ENCODE measurements at places on chromosomes 2 and 18.
A peak's percentile ranks its signal among the peaks of the same experiment; 100 is the strongest.

DNA sequence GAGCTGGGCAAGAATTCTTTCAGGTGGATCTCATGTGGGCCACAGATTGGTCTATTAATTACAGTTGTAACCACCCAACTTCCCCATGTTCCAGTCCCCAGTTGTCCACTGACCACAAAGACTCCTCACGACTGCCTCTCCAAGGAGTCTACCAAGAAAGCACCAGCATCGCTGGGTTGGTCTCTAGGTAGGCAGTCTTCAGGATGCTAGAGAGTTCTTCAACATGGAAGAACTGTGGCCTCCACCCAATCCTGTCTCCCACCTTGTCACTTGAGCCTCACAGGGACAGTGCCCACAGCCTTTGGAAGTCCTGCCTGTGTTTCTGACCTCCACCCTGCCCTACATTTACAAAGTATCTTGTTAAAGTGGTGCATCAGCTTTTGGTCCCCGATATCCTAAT, 184.7 kb upstream of the FN1 start:
- DNase-seq, result no peak

- no peak for DNase-seq
Measured at GRCh38 chr2:137411585-137411984, 552.7 kb upstream of the HNMT start.

DNA sequence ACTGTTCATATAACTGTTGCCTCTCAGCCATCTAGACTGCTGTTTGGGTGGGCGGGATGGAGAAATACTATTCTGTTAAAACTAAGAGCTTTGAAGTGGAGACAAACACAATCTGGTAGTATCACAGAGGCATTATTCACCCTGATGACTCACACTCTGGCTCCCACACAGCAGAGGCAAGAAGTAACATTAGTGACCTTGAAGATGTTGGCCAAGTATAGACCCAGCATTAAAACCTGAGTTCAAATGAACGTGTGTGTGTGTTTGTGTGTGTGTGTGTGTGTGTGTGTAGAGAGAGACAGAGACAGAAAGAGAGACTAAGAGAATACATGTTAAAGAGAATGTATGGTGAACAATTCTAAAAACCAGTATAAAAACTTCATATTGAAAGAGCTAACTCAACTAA, 22.5 kb upstream of the ACVR1 start:
- peak; percentile 62 for DNase-seq

- DNase-seq, result no peak
Measured at GRCh38 chr18:27854631-27855030, 322.3 kb downstream of the CDH2 start.

- peak; percentile 97 for DNase-seq
Measured at GRCh38 chr2:96148410-96149217, 3.4 kb upstream of the DUSP2 start.

DNA sequence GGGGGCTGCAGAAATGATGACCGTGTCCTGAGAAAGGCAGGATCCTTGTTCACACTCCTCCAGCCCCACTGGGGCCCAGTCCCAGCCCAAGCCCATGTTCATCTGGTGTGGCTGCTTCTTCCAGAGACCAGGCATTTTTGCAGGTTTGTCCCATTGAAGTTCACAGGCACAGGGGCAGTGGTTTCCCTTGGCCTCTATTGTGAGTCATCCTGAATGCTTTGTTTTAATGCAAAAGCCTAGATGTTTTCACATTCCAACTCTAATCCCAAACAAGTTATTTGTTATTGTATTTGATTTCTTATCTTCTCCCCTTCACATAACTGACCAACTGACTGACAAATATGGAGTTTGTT, 426.4 kb upstream of the ID2 start:
- DNase-seq, result no peak

DNA sequence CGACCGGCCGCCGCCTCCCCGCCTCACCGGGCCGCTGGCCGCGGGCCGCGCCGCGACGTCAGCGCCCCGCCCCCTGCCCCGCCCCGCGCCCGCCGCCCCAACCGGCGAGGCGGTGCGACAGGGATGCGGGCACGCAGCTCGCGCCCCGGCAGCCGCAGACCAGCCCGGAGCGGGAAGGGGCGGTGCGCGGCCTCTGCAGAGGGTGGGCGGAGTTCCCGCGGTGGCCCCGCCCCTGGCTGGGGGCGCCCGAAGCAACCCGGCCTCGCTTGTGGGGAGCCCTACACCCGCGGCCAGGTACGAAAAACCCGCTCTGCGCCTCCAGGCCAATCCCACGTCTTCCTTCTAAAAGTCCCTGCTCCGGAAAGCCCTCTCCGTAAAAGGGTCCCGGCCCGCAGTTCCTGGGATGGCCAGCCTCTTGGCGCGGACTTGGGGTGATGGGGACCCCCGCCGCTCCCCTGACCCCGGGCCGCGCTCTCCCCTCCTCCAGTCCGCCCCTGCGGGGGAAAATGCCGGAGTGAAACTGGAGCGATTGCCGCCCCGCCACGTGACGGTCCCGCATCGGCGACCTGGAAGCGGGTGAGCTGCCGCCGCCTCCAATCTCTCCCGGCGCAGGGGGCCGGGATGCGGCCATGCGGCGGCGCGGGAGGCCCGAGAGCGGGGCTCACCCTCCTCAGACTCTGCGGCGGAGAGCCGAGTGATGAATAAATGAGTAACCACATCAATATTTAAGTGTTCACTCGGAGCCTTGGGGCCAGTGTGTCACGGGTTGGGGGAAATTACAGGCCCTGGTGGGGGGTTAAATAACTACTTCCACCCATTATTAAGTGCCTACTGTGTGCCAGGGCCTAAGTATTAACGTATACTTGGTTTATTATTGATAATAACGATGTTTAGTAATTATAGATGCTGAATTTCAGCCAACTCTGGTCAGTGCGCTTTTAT, at the start of gene RAB11FIP5:
RAB11FIP5 (minus strand) TSS at position 36 of the 942 bp plus-strand sequence. CDS start 171 bp downstream, outside the sequence.
- DNase-seq, result peak; percentile 77

DNA sequence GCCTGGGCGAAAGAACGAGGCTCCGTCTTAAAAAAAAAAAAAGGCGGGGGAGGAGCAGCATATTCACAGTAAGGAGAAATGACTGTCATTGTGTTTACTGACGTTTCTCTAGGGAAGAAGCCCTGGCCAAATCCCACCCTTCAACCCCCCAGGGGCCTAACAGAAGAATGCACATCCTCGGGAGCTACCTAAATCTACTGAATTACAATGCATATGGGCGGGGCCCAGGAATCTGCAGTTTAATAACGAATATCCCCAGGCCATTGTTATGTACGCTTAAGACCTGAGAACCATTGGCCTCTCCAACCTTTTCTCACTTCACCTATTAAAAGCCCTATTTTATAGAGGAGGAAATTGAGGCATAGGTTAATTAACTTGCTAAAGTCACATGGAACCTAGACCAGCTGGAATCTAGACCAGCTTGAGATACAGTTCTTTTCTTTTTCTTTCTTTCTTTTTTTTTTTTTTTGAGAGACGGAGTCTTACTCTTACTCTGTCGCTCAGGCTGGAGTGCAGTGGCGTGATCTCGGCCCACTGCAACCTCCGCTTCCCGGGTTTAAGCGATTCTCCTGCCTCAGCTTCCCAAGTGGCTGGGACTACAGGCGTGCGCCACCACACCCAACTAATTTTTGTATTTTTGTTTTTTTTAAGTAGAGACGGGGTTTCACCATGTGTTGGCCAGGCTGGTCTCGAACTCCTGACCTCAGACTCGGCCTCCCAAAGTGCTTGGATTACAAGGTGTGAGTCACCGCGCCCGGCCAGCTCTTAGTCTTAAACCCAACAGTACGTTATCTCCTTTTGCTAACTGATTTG, 708 bp upstream of the RIF1 start:
- no peak for DNase-seq

DNA sequence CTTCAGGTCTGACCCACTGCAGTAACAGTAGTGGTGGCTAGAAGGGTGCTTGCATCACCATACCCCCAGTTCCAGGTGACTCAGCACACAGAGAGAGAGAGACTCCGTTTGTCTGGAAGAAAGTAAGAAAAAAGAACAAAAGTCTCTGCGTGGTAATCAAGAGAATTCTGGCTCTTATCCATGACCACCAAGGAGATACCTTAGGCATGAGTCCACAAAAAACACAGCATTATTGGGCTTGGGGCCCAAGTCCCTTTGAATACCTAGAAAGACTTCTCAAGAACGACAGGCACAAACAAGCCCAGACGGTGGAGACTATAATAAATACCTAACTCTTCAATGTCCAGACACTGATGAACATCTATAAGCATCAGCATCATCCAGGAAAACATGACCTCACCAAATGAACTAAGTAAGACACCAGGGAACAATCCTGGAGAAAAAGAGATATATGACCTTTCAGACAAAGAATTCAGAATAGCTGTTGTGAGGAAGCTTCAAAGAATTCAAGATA, 21.7 kb upstream of the BAZ2B start:
- DNase-seq, result no peak

DNA sequence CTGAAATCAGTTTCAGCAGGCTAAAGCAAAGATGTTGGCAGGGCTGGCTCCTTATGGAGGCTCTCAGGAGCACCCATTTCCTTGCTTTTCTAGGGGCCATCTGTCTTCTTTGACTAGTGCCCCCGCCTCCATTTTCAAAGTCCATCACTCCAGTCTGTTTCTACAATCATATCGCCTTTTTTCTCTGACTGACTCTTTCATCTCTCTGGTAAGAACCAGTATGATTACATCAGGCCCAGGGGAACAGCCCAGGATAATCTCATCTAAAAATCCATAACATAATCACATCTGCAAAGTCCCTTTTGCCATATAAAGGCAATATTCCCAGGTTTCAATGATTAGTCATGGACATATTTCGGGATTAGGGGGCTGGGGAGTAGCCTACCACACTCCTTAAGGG, 57.0 kb downstream of the CUL3 start:
- no peak for DNase-seq

DNA sequence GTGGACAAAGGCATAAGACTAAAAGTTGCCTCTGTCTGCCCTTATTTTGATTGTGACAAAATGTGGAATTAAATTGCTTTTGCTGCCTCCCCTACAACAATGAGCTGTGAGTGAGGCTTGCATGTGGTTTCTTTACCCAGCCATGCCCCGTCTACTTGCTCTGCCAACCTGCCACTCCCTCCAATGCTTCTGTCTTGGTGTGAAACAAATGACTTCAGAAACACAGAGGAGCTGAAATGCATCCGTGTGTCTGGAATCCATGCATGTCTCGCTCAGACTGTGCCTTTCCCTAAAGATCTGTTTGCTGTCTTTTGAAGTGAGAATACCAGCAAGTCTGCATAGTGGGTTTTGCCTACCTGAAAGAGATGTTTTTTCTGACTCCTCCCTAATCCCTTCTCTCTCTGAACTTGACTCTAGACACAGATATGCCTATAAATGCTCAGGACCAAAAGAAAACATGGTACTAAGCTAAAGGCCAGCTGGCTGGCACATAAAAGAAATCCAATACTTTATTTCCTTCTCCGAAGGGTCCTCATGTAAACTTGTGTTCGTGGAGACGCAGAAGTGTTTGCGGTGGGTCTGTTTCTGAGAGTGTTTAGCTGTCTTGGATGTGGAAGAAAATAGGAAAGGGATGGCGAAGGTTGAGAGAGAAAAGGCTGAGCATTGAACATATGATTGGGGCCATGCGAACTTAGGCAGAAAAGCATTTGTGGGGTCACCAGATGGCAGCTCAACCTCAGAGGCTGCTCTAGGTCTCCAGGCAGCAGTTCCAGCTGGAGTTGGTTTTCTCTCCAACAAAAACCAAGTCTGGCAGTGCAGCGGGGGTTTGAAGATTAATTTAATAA, 120.5 kb downstream of the CCBE1 start:
- DNase-seq, result no peak

DNA sequence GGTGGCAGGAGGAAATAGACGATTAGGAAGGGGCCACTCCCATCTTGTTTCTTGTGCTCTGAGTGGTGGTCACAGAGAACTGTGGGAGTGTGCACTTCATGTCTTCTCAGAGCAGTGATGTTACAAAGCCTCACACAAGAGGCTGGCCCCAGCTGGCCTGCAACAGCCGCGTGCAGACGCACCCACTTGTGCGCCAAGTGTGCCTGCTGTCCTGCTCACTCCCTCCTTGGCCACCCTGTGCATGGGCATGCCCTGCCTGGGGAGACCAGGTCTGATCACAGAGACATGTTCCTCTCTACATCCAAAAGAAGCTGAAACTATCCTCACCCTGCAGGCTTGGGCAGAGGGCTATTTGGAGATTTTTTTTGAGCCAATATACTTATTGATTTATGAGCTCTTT, 108.4 kb downstream of the MRO start:
- DNase-seq, result no peak

GRCh38 chr2:136334967-136335366, 217.0 kb upstream of the CXCR4 start:
- DNase-seq, result no peak

- no peak for DNase-seq
Measured at GRCh38 chr2:85329181-85329651, 1.4 kb upstream of the TGOLN2 start.

GRCh38 chr18:63534615-63535014, 7.6 kb upstream of the SERPINB12 start:
- DNase-seq, result no peak

- DNase-seq, result no peak
Measured at GRCh38 chr18:61817086-61817485, 75.7 kb downstream of the RNF152 start.

- no peak for DNase-seq
Measured at GRCh38 chr18:22047485-22047884, 121.9 kb upstream of the GATA6 start.

GRCh38 chr18:35005963-35006577, 35.1 kb upstream of the MAPRE2 start:
- no peak for DNase-seq

GRCh38 chr2:19361325-19361990, 3.0 kb upstream of the OSR1 start:
- DNase-seq, result peak; percentile 61

GRCh38 chr18:3703732-3704176, 253.8 kb downstream of the TGIF1 start:
- DNase-seq, result peak; percentile 83

DNA sequence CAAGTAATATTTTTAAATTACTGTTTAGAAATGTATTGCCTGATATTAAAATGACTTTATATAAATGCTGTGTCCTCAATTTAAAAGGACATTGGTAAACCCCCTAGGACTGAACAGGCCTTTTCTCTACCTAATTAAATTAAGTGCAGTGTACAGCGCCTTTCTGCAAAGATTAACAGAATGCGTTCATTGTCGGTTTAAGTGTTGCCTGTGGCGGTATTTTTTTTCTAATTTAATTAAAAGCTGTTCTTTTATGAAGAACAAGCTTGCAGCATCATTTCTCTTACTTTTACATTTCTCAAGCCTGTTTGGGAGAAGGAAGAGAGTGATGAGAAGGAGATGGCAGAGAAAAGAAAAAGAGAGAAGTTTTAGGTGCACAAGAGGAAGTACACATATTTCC, 344.9 kb downstream of the CPS1 start:
- DNase-seq, result no peak

- DNase-seq, result no peak
Measured at GRCh38 chr2:235701206-235701981, 207.6 kb downstream of the AGAP1 start.

DNA sequence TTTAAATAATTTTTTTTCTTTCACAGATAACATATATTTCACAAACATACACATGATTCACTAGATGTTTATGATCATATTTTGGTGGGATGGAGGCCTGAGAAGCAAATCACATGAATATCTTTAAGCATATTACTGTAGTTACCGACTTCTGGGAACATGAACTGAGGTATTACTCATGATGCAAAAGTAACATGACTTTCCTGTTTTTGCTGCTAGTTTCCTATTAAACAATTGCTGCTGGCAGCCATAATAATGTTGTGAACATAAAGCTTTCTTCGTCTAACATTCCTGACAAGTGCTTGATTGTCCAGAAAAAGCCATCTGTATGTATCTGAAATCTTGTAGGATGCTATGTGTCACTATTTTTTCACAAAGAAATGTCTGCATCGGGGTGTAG, 145.4 kb downstream of the MTX2 start:
- no peak for DNase-seq

Measured in Peyer's patch (tissue), 4 donors.